ENCODE measurements at places on chromosomes 5 and 9.

GRCh38 chr5:150625831-150626746 is 14.4 kb upstream of the SYNPO start:
- DNase-seq: no peak

GRCh38 chr5:37723162-37723961 is 116.5 kb downstream of the GDNF start:
- no peak for DNase-seq

- DNase-seq: no peak
Measured at GRCh38 chr5:119218830-119219782, 136.7 kb upstream of the TNFAIP8 start.

- no peak for DNase-seq
Measured at GRCh38 chr9:78769690-78770089, 472.8 kb downstream of the PSAT1 start.

DNA sequence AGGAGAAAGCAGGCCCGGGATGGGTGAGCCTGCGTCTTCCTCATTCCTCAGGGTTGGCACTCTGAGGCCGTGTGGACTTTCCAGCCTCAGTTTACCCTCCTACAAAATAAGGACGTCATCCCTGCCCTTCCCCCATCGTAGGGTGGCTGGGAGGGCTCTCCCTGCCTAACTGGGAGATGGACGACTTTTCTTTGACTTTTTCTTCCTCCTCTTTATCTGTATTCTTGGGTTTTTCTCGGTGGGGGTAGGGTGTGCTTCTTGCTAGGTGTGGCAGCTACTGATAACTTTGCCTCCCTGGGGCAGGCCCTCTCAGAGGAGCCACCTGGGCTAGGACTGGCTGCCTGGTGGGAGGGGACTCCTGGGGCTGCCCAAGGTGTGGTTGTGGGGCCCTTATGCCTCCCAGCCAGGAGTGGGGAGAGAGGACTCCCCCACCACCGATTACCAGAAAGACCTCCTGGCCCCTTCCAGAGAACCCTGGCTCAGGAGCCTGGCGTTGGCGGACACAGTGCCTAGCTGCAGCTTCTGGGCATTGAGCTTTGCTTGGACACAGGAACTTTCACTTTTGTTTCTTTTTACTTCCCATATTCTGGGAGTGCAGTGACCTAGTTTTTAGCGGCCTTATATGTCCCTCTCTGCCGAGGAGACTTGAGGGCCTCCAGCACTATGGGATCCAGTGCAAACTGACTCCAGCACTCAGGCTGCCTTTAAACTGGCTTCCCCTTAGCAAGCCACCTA is 6.1 kb downstream of the GLIPR2 start:
- DNase-seq: no peak

DNA sequence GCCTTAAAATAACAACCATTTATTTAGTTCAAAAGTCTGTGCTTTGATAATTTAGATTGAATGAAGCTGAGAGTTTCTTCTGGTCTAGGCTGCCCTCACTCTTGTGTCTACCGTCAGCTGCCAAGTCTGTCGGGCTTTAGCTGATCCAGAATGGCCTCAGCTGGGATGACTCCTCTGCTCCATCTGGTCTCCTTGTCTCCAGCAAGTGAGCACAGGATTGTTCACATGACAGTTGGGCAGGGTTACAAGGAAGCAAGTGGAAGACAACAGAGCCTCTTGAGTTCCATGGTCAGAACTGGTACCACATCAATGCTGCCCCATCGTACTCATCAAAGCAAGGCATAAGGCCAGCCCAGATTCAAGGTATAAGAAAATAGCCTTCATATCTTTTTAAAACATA is 9.0 kb downstream of the HTR1A start:
- DNase-seq: no peak

GRCh38 chr9:73118286-73118685 is 33.4 kb upstream of the ANXA1 start:
- DNase-seq: no peak

- DNase-seq: no peak
Measured at GRCh38 chr5:68894673-68895072, 199.1 kb upstream of the SLC30A5 start.

- DNase-seq: no peak
Measured at GRCh38 chr9:69970001-69970533, 73.6 kb upstream of the MAMDC2 start.

DNA sequence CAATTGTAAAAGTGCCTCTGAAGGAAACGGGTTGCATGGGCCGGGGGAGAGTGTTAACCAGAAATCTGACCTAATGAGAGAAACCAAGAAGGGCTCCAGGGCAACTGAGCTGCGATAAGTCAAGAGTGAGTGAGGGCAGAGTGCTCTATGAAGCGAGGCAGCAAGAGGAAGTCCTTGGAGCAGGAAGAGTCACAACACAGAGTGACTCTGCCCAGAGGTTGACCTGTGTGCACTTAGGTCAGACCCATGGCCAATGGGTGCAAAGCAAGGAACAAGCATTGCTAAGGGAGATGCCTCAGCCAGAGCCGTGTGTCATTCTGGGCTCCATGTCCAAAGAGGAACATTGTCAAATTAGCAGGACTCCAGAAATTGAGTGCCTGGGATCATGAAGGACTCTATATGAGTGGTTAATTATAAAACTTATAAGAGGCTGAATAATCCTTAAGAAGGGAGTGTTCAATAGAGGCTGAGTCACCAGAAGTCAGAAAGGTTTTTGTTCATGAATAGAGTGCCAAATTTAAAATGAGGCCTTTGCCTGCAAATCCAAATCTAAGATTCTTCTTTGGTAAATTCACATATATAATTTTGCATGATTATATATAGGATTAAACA is 438.5 kb downstream of the MED10 start:
- no peak for DNase-seq

DNA sequence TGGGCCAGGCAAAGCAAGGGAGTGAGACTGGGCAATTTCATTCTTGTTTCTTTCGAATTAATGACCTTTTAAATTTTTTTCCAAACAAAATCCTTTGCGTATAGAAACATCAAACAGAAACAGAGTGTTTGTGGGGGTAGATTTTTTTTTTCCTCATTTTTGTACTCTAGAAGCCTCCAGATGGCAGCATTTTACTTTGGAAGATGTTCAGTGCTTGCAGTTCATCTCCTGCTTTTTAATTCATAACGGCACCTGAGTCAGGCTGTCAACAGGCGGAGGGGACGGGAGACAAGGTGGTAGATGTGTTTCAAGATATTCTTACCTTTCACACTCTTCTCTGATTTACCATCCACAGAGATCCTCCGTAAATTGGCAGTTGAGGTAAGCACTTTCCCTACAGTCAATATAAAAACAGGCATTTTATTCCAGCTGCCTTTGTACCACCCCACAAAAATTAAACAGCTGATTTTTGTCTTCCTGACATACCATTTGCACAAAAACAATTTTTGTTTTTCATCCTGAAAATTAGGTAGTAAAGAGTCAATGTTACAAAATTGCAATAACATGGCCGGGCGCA is 99.5 kb upstream of the FBXL17 start:
- no peak for DNase-seq

DNA sequence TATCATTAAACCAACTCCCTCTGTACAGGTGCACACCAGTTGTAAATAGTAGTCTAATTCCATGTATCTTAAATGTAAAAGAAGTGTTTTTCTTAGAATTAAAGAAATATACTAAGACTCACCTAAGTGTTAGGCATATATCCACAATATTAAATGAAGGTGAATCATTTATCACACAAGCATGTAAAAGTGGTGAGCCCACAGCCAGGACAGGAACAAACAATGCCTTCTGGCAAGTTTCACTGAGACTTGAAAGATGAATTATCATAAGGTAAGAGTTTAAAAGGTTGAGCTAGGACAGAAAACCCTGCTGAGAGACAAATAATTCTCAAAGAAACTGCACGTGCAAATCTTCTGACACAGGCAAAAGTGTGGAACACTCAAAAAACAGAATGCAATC is 832.5 kb downstream of the TAF11L14 start:
- DNase-seq: no peak

GRCh38 chr5:151700296-151700695 is 13.6 kb upstream of the SPARC start:
- no peak for DNase-seq

DNA sequence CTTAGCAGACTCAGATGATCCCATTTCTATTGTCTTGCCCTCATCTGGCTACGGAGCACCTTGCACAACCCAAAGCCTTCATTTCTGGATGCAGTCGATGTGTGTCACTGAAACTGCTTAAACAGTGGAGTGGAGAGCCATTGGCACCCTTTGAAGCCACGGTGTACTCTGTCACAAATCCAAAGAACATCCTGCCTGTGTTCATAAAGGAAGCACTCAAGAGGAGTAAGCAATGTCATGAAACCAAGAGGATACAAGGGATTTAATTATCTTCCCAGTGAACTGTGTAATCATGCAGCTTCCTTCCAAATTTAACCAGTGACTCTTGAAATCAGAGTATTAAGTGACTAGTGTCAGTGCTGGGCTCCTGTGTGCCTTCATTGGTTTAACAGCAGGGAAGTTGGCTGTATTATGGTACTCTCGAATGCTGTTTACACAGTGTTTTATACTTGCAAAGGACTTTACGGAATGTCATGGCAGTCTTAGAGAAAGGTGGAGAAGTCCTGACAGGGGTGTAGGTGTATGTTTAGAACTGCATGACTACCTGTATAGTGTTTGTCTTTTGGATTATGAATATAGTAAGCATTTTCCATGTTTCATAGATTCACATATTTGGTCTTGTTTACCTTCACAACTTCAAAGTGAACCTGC is 41.9 kb downstream of the CD180 start:
- DNase-seq: no peak

DNA sequence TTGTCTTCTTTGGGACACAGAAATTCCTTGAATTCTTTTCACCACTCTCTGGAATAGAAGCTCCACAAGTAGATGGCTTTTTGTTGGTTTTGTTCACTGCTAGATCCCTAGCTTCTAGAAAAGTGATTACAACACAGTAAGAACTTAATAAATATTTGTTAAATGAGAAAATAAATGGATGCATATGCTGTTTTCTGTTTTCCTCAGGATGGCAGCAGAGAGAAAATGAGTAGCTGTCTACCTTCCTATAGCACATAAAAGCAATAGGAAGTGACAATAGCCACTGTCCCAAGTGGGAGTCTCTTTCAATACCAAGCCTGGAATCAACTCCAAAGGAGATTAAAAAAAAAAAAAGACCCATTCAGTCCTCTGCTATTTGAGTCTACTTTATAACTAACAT is 100.6 kb upstream of the NREP start:
- no peak for DNase-seq

DNA sequence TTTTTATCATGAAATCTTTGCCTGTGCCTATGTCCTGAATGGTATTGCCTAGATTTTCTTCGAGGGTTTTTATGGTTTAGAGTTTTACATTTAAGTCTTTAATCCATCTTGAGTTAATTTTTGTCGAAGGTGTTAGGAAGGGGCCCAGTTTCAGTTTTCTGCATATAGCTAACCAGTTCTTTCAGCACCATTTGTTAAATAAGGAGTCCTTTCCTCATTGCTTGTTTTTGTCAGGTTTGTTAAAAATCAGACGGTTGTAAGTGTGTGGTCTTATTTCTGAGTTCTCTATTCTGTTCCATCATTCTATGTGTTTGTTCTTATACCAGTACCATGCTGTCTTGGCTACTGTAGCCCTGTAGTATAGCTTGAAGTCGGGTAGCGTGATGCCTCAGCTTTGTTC is 55.9 kb downstream of the YTHDC2 start:
- no peak for DNase-seq

GRCh38 chr9:115540091-115540490 is 422.1 kb upstream of the TNC start:
- no peak for DNase-seq

Data from stimulated activated CD8-positive, alpha-beta memory T cell treated with anti-CD3 and anti-CD28 coated beads, Interleukin-15, amount 100 ng/mL, for 24 hours (primary cell).